Hematopoietic multipotent progenitor cell treated with erythropoietin and hydrocortisone succinate and interleukin-3 and kit ligand, for 15 days (in vitro differentiated cells): ENCODE measurements at places on chromosomes 1 and 21.

DNA sequence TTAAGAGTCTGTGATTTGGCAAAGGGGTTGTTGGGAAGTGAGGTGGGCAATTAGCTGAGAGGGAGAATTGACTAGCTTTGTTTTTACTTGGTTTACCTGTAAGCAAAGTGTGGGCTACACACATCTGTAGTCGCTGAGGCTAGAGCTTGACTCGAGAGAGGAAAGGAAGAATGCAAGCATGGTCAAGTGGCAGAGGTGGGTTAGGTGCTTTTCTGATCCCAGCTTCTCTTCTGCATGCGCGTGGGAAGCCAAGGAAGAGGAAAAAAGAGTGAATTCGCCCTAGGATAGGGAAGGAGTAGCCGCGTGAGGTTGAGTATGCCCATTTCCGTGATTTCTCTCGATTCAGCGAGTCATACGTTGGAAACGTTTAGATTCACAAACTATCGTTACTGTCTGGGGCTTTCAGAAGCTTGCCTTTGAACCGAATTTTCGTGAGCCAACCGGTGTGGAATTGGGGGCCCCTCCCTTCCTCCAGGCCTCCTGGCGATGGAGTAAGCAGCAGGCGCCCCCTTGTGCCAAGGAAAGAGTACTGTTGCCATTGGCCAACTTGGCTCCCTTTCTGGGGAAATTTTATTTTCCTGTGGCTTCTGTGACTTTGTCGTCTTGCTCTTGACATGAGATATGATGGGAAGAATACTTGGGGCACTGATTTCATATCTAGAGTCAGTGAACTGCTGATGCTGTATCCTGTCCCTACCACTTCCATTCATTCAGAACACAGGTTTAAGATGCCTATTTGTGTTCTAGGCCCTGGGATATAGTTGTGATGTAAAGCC lies 1.3 kb downstream of the PIGV start:
- peak; percentile 91 for DNase-seq

DNA sequence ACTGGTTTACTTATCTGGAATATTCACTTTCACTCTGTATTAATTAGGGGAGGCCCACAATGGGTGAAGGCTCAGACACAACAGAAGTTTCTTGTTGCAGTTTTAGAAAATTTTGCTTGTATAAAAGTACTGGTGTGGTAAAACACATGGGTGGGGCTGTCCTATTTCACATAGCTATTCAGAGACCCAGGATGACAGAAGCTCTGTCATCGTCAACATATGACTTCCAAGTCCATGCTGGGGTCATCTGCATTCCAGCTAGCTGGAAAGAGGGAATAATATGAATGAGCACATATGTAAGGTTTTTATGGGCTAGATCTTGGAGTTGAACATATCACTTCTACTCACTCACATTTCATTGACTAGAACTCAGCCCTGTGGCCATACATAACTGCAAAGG lies 166.4 kb upstream of the KCTD3 start:
- no peak for DNase-seq

GRCh38 chr1:87642581-87643221 lies 314.0 kb downstream of the LMO4 start:
- no peak for DNase-seq

DNA sequence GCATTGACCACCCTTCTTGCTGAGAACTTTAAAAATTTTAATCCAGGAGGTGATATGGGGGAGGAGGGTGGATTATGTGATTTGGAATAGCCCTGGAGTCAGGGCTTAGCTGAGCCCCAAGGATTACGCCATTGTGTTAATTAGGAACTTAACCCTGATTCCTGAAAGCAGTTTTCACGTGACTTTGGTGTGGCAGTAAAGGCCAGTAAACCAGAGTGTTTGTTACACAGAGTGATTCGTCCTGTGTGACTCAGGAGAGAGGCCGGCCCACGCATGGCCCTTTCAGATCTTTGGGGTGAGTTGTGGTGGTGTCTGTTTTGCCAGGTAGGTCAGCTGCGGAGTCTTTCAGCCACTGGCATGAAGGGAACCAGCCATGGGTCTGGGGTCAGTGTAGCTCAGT lies 107.6 kb downstream of the NOS1AP start:
- no peak for DNase-seq

DNA sequence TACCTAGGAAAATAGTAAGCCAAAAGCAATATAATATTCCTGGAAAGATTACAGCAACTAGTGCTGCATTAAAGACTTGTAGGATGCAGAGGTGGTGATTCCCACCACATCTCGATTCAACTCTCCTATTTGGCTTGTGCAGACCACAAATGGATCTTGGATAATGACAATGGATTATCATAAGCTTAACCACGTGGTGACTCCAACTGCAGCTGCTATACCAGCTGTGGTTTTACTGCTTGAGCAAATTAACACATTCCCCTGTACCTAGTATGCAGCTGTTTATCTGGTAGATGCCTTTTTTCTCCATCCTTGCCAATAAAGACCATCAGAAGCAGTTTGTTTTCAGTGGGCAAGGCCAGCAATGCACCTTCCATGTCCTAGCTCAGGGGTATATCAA lies 542.7 kb upstream of the ADGRL4 start:
- DNase-seq = no peak

GRCh38 chr1:55718758-55719671 lies 503.9 kb upstream of the USP24 start:
- no peak for DNase-seq

- DNase-seq = no peak
Observed at GRCh38 chr21:41460578-41461527, 34.8 kb downstream of the MX1 start.

- no peak for DNase-seq
Observed at GRCh38 chr1:35112668-35113067, 33.5 kb downstream of the ZMYM1 start.

DNA sequence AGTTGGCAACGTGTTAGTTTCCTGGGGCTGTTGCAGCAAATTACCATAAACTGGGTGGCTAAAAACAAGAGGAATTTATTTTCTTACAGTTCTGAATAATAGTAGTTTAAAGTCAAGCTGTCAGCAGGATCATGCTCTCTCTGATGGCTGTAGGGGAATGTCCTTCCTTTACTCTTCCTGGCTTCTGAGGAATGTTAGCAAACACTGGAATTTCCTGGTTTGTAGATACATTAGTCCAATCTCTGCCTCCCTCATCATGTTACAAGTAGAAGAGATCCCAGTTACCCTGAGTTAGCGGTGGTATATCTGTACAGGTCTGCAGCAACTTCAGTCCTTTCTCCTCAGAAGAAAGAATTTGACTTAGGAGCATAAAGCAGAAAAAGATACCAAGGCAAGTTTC lies 2249.1 kb downstream of the NCAM2 start:
- no peak for DNase-seq

DNA sequence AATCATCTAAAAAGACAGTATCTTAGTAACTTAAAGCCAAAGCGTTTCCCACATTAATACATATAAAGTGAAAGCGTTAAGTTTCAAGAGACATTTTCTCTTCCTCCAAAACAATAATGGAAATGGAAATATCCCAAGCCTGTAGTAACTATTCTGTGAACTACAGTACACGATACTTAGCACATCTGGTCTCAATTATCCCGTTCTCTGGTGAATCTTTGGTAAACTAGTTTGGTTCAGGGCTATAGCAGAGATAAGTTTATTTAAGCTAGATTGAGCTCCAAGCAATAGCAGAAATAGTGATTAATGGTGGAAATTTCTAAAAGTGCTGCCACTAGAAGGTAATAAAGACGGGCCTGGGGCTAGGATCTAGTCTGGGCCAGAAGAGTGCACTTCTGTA lies 55.2 kb downstream of the PCNX2 start:
- DNase-seq = no peak

DNA sequence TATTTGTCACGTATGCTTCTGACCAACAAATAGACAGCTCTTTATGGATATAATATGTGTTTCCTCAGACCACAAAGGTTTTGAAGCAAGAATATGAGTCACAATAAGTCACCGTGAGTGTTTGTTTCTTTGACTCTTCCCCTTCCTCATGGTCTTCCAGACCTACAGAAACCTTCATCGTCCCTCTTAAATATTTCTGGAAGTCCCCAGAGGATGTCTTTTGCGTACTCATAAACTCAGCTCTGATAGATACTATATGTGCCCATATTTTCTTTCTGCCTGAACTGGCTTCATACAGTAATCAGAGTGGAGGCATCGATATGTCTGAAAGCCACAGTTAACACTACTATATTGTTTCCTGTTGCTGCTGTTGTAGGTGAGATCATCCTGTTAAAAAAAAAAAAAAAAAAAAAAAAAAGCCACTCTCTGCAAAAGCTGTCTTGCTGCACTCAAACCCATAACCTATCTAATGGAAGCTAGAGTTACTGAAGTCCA lies 38.4 kb downstream of the ADAMTS1 start:
- no peak for DNase-seq

DNA sequence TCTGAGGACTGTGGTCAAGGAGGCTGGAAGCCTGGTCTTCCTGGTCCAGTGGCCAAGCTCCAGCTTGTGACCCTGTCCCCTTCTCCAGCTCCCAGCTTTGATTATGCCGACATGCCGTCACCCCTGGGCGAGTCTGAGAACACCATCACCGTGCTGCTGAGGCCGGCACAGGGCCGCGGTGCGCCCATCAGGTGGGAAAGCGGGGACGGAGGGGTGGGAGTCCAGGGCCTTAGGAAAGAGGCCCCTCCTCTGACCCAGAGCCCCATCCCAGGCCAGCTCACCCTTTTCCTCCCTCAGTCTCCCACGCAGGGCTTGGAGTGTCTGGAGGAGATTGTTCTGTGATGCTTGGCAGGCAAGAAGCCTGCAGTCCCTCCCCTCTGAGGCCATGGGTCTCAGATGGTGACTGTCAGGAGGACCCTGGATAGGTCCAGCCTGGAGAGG lies 43.6 kb downstream of the PTPRU start:
- DNase-seq = no peak

GRCh38 chr1:236163463-236164153 lies 21.3 kb downstream of the GPR137B start:
- no peak for DNase-seq

GRCh38 chr1:170704256-170704655 lies 40.3 kb downstream of the PRRX1 start:
- no peak for DNase-seq

- DNase-seq = no peak
Observed at GRCh38 chr1:87362834-87363426, 34.2 kb downstream of the LMO4 start.

- no peak for DNase-seq
Observed at GRCh38 chr21:37425001-37425400, 58.4 kb downstream of the DYRK1A start.

DNA sequence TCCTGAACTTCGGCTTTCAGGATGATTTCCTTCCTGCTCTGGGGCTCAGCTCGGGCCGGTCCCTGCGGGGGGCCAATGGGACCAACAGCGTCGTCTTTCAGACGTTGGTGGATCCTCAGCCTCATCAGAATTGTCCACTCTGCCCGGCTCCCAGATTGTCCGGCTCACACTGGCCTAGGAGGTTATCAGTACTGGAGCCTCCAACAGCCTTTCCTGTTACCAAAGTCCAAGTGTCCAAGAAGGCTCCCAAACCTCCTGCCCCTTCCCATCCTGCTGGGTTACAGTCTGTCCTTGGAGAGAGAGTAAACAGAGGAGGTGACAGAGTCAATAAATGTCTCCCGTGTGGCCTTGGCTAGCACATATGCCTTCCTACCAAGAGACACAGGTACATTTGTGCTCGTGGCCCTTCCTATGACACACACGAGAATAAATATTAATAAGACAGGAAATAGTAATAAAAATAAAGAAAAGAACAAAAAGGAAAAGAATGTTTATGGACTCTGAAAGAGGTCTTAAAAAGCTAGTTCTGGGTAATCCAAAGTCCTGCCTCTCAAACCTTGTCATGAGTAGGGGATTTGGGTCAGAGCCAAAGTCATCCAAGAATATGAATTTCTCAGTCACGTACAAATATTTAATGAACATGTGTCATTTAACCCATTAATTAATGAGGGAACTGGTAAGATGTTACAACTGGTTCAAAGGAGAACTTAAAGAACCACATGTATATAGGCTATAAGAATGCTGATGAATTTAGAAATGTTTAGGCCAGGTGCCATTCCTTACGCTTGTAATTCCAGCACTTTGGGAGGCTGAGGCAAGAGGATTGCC lies 80.8 kb upstream of the SLC2A1 start:
- no peak for DNase-seq

DNA sequence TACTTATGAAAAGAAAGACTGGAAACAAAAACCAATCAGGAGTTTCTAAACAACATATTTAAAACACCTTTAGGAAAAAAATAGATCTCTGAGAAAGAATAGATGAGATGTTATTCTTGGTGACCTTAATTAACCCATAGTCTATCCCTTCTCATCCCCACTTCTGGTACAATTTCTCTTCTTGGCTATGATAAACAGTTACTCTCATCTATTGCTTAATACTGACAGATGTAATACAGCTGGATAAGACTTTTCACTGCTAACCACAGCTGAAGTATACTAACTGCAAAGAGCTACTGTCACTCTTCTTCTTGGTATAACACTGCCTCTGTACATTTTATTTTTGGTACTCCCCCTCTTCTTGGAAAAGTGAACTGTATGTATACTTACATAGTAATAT lies 15.2 kb downstream of the EXTL2 start:
- DNase-seq = no peak

DNA sequence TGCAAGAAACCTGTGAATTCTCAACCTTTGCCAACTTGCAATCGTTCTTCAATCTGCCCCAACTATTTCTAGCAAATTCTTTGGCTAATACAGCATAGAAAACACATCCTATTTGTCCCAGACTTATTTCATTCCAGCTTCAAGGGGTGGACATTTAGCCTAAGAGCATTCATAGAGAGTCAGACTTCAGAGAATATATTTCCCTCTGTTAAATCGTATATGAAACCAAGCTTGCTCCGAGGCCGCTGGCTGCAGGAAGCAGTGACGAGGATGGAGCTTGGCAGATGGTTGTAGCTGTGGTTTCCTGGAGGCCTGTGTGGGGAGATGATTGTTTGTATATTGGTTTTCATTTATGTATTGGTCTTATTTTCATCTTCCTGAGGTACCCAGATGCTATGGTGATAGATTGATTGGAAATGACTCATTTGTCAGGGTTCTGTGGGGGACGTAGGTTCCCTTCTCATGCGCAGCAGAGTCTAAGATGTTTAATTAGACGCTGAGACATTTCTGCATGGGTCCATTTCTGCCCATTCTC lies 26.1 kb downstream of the MAN1C1 start:
- DNase-seq = no peak

DNA sequence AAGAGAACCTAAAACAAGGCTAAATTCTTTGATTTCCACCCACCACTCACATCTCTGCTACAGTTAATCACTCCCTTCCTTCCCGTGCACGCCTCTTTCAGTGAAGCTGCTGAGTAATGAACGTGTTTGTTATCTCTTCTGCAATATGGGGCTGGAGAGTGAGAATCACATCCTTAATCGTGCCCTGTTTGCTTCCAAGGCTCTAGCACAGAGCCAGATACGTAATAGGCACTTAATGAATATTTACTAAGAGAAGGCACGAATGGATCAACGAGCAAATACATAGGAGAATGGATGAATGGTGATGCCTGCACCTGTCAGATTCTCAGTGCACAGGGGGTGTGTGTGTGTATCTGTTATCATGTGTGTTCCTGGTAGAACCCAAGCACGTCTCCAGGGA lies 22.1 kb upstream of the FAM43B start:
- no peak for DNase-seq

DNA sequence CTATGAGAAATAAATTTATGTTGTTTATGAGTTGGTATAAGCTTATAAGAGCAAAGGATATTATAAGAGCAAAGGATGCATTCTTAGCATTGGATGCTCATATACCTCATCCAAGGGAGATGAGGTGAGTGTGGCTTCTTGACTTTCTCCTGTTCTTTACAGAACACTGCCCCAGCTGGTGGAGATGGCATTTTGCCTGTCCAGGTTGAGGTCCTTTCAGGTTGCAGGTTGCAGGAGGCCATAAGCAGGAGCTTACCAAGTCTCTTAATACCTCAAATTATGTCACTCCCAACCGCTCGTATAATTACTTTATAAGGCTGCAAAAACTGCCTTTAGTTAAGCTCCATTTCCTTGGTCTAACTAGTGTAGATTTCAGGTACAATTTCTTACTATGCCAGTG lies 66.7 kb downstream of the RPE65 start:
- no peak for DNase-seq
